Peyer's patch (tissue), 4 donors: ENCODE measurements at places on chromosomes 7 and 10. TPM values are rescaled to one million over a fixed set of nuclear protein-coding genes. Genes with fewer than 3 reads are reported as not detected.

FGFBP3 gene
- total RNA-seq: not detected

LIPF gene
- total RNA-seq: not detected

C7orf33 gene
- not detected for total RNA-seq

SGCE gene
- total RNA-seq: 14.9 TPM

- DNase-seq: no peak
These were observed 11.9 kb downstream of the HECW1 start for GRCh38 chr7:43124388-43124787.
